ENCODE measurements at places on chromosomes 4 and X. TPM values are rescaled to one million over a fixed set of nuclear protein-coding genes. Genes with fewer than 3 reads are reported as not detected.
A peak's percentile ranks its signal among the peaks of the same experiment; 100 is the strongest.

The RTL3 gene
- not detected for total RNA-seq

The CT55 gene
- total RNA-seq, result not detected

The CHIC2 gene
- 49.7 TPM for total RNA-seq

The ERCC6L gene
- 0.41 TPM for total RNA-seq

The SLIT2 gene
- total RNA-seq, result 11.0 TPM

The PRSS12 gene
- total RNA-seq, result 24.9 TPM

The S100P gene
- total RNA-seq, result 0.41 TPM

The NPY1R gene
- total RNA-seq, result 179 TPM

DNA sequence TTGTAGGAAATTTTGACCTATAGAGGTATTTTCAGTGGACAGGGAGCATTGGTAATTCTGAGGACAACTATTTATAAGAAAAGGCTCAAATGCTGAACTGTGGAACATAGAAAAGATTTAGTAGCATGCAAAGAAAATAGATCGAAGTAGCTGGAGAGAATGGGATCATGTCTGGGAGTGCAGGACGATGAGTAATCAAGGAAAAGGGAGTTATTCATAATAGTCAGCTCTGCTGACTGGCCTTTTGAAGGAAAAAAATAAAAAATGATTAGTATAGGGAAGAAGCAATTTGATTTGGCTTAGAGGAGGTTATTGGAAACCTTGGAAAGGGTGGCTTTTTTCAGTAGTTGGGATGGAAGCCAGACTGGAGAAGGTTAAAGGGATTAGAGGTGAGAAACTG is 22.9 kb upstream of the ANK2 start:
- no peak for DNase-seq

- no peak for DNase-seq
These were observed 60.4 kb downstream of the NPY2R start for GRCh38 chr4:155268821-155269220.

DNA sequence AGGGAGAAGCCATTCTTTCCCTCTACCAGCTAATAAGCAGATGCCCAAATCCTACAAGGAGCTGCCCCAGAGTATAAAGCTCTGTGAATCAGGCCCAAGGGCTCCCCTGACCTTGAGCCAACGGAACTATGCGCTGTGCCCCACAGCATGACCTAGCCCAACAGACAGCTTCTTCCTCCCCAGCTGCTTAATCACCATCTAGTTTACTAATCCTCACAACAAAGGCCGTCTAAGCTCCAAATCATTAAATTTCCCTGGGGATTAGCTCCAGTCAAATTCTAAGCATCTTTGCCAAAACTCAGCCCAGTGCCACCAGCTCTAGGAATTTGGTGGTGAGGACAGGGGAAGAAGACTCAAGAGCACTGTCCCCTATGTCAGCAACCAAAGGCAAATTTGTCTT is 113.1 kb downstream of the SHROOM4 start:
- no peak for DNase-seq

GRCh38 chrX:10900585-10901289 is 210.4 kb upstream of the HCCS start:
- no peak for DNase-seq

DNA sequence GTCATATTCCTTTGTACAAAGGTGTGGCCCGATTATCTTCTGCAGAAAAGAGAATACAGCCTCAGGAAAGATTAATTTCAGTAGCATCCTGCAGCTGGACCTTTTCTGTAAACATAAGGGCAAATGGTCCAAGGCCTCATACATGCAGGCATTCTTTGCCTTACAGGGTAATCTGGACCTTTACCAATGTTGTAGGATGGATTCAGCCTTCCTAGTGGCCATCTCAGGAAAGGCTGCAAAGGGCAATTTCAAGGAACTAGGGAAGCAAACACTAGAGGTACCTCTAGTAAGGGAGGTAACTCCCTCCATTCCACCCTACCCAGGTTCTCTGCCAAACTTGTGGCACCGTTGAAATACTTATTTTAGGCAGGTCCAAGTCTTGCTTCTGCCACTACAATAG is 43.0 kb downstream of the UGT2B28 start:
- DNase-seq, result no peak

- no peak for DNase-seq
These were observed 223.9 kb upstream of the ANKRD50 start for GRCh38 chr4:124936427-124936826.

- DNase-seq, result no peak
These were observed 11.9 kb upstream of the MAOA start for GRCh38 chrX:43644124-43644701.

DNA sequence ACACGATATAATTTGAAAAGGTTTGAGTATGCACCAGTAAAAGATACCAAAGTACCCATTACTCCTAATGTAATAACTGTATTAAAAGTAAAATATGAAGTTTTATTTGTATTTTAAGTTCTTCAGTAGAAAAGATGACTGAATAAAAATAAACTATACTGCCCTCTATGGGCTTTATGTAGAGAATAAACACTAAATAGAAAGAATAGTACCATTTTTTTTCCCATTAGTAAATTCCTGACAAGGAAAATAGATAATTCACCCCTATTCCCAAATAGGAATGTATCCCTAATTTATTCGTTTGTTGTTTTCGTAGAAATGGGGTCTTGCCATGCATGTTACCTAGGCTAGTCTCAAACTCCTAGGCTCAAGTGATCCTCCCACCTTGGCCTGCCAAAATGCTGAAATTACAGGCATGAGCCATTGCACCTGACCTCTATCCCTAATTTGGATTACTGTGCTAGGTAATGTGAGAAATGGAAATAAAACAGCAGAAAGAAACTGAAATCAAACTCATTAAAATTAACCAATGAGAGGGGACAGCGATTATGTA is 73.6 kb upstream of the COX18 start:
- DNase-seq, result no peak

GRCh38 chr4:74932832-74933561 is at the start of gene PARM1:
Gene PARM1, plus strand, starts transcription at chr4:74933116. Its CDS starts 212 bp downstream, at chr4:74933328.
- DNase-seq, result peak; percentile 74

DNA sequence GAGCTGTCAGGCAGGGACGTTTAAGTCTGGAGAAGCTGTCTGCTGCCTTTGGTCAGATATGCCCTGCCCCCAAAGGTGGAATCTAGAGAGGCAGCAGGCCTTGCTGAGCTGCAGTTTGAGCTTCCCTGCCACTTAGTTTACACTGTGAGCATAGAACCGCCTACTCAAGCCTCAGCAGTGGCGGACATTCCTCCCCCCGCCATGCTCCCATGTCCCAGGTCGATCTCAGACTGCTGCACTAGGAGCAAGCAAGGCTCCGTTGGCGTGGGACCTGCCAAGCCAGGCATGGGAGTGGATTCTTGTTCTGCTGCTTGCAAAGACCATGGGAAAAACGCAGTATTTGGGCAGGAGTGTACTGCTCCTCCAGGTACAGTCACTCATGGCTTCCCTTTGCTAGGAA is 24.3 kb downstream of the PLK4 start:
- DNase-seq, result no peak

DNA sequence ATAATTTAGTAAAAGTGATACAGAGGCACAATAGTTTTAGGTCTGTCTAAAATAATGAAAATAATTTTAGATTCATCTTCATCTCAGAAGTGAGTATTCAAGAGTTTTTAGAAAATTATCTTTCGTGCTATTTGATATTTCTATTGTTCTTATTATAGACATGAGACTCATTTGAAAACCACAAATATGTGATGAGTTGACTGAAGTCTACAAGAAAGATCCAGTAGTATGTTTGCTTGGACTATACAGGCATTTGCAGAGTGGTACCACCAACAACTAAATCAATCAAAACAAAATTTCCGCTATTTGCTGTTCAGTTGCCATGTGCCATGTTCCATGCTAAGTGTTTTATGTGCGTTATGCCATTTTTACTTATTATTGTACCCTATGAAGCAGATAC is 1318.5 kb downstream of the STIM2 start:
- no peak for DNase-seq

GRCh38 chr4:169070895-169071218 is 60.8 kb upstream of the CBR4 start:
- no peak for DNase-seq

DNA sequence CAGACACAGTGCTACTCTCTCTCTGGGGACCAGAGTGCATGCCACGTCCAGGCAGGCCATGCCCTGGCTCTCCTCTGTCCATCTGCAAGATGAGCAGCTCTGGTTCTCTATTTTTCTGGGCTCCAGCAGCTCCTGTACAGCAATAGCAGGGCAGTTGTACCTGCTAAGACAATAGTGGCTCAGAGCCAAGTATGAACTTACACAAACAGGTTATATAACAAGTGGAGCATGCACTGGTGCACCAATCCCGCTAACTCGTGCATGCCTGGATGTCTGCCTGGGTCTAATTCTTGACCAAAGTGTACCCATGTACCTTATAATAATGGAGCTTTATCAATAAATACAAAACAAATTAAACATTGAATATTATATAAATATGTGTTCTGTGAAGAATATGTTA is 392.3 kb downstream of the CENPC start:
- no peak for DNase-seq

DNA sequence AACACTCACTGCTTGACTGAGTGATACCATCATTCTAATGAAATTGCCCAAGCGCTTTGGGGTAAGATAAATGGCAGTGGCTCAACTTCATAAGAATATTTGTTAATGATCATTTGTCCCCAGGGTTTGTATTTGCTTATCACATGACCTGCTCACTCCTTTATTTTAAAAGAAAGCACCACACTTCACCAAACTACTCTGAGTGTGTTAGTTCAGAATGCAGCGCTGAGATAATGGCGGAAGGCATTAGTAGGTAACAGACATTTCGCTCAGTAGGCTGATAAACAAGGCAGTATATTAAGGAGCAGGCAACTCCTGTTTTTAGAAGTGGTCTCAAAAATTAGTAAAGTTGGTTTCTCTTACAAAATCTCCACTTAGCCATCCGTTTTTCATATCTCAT is 1.6 kb downstream of the SNX25 start:
- no peak for DNase-seq

DNA sequence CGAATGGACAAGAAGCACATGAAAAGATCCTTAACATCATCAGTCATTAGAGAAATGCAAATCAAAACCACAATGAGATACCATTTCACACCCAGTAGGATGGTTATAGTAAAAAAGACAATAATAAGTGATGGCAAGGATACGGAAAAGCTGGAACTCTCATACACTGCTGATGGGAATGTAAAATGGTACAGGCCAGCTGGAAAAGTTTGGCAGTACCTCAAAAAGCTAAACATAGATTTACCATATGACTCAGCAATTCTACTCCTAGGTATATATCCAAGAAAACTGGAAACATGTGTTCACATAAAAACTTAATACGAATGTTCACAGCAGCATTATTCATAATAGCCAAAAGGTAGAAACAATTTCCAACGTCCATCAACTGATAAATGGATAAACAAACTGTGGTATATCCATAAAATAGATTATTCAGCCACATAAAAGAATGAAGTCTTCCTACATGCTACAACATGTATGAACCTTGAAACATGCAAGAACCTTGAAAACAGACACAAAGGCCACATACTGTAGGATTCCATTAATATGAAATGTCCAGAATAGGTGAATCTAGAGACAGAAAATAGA is 11.9 kb downstream of the RPS6KA3 start:
- DNase-seq, result no peak

GRCh38 chrX:13293700-13294099 is 26.2 kb downstream of the ATXN3L start:
- no peak for DNase-seq
